ENCODE measurements at places on chromosomes 2 and 18. TPM values are rescaled to one million over a fixed set of nuclear protein-coding genes. Genes with fewer than 3 reads are reported as not detected.

The ACMSD gene
- not detected for polyA plus RNA-seq

The CDH20 gene
- polyA plus RNA-seq: not detected

The ANKRD36 gene
- 7.2 TPM for polyA plus RNA-seq

The GREB1L gene
- polyA plus RNA-seq: 0.27 TPM

The CHRNG gene
- not detected for polyA plus RNA-seq

The DYNAP gene
- not detected for polyA plus RNA-seq

The KIAA2012 gene
- polyA plus RNA-seq: not detected

The TRIB2 gene
- polyA plus RNA-seq: 12.7 TPM

The SPDYA gene
- polyA plus RNA-seq: 0.06 TPM

The DCDC2C gene
- polyA plus RNA-seq: not detected

The CPLX4 gene
- not detected for polyA plus RNA-seq

The MEIS1 gene
- 8.1 TPM for polyA plus RNA-seq

The LCT gene
- 0.03 TPM for polyA plus RNA-seq

The AKAIN1 gene
- not detected for polyA plus RNA-seq

The SOWAHC gene
- polyA plus RNA-seq: 1.0 TPM

The ALKAL2 gene
- not detected for polyA plus RNA-seq

The LBX2 gene
- polyA plus RNA-seq: 2.8 TPM

The MAP3K20 gene
- 7.8 TPM for polyA plus RNA-seq

The SLC23A3 gene
- polyA plus RNA-seq: 3.2 TPM
